Dermis microvascular lymphatic vessel endothelial cell (primary cell): ENCODE measurements at places on chromosomes 1 and 21.

DNA sequence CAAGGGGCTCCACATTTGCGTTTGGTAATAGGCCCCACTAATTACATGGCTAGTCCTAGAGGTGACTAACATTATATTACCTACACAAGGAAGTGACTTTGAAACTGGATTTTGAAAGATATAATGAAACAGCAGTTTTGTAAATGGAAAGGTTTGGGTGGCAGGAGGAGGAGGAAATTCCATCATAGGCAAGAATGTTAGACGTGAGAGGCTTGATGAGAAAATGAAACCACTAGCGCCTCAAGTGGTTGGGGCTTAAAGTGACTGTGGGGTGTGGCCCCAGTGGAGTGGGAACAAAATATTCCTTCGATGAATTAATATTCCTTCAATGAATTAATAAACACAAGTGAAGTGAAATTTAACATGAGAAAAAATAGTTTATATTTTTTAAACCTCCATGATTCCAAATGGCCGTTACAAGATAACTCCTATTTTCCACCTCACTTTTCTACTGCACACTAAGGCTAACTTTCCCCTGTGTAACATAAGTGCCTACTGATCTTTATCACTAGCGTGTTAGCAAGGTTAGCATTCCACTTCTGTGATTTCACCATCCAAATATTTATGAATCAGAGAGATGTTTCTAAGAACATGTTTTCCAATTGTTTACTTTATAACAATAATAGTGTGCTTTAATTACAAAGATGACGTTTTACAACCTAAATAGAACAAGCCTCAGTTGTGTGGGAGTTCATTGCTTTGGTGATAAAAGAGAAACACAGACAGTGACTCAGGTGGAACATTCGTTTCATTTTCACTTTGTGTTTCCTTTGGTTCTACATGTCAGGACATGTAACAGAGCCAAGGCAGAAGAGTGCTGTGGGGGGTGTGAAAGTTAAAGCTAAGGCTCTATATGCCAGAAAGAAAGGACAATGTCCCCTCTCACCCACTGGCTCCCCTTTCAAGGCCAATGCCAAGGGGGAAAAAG, 12.5 kb upstream of the ATF3 start:
- DNase-seq = peak; percentile 97

- no peak for DNase-seq
Measured at GRCh38 chr1:159248311-159248710, 43.6 kb downstream of the ACKR1 start.

DNA sequence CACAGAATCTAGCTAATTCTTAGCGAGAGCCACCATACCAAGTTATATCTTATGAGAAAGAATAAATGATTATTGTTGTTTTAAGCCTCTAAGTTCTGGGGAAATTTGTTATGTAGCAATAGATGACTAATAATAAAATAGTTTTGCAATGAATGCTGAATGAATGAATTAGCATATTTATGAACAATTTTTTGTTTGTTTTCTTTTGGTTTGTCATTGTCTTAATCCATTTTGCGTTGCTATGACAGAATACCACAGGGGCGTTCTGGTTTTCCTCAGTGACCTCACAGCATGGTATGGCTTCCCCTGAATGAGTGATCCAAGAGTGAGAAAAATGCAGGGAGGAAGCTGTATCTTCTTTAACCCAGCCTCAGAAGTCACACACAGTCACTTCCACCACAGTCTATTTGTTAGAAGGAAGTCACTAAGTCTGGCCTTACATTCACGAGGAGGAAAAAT, 53.8 kb upstream of the HPDL start:
- DNase-seq = no peak

GRCh38 chr1:125066385-125066784, 3881.6 kb downstream of the SRGAP2C start:
- no peak for DNase-seq

- DNase-seq = no peak
Measured at GRCh38 chr1:240234485-240235210, 143.0 kb downstream of the FMN2 start.

GRCh38 chr1:6727535-6727934, 25.9 kb upstream of the DNAJC11 start:
- DNase-seq = peak; percentile 67

- no peak for DNase-seq
Measured at GRCh38 chr1:209157546-209158249, 425.8 kb upstream of the CAMK1G start.

DNA sequence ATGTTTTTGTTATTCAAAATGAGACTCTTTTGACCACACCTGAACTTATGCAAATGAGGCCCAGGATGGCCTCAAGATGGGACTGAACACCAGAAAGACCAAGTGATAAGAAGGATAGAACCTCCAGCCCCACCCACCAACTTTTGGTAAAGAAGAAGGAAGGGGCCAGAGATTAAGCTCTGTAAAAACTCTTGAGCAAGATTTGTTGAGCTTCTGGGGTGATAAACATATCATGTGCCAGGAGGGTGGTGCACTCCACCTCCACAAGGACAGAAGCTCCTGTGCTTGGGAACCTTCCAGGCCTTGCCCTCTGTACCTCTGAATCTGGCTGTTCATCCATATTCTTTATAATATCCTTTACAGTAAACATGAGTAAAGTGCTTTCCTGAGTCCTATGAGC, 5.3 kb downstream of the RSPH1 start:
- no peak for DNase-seq

GRCh38 chr1:241645199-241645598, 5.0 kb upstream of the CHML start:
- DNase-seq = no peak

- peak; percentile 3 for DNase-seq
Measured at GRCh38 chr1:81585371-81585770, 215.4 kb upstream of the ADGRL2 start.

- DNase-seq = peak; percentile 17
Measured at GRCh38 chr1:35577071-35577998, 4.2 kb downstream of the TFAP2E start.

- no peak for DNase-seq
Measured at GRCh38 chr1:17377325-17377953, 5.4 kb downstream of the PADI6 start.

DNA sequence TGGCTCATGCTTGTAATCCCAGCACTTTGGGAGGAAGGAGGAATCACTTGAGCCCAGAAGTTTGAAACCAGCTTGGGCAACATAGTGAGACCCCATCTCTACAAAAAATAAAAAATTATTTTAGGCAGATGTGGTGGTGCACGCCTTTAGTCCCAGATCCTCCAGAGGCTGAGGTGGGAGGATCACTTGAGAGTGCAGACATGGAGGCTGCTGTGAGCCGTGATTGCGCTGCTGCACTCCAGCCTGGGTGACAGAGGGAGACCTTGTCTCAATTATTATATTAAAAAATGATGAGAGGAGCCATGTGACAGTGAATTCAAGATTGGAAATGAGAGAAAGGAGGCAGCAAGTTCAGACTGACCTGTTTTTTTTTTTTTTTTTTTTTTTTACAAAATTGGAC, 282.3 kb downstream of the ZP4 start:
- DNase-seq = no peak

GRCh38 chr1:111618961-111619634, 491 bp upstream of the RAP1A start:
- no peak for DNase-seq

GRCh38 chr21:42524341-42525028, 10.8 kb downstream of the SLC37A1 start:
- no peak for DNase-seq

GRCh38 chr1:30877205-30877912, 31.2 kb downstream of the SDC3 start:
- peak; percentile 19 for DNase-seq

DNA sequence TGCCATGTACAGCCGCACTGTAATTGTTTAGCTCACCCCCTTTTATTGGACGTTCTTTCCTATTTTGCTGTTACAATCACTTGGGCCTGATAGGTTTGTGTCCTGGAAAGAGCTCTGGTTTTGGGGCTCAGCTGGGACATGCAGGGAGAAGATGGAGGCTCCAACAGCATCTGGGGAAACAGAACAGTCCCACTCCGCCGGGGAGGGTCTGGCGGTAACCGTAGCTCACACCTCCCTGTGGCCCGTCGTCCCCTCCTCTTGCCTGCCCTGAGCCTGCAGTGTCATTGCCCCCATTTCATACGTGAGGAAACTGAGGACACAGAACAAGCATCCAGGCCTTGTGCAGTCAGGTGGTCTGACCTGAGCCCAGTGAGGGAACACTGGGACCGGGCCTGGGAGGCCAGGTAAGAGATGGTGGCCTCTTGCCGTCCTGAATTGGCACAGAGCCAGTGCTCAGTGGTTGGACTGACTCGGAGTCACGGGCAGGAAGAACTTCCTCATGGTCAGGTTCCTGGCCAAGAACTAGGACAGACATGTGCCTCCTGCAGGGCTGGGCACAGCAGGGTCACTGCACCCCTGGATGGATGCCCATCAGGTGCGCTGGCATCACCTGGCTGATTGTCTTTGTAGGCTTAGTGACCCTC, 41.8 kb downstream of the S100B start:
- DNase-seq = no peak

DNA sequence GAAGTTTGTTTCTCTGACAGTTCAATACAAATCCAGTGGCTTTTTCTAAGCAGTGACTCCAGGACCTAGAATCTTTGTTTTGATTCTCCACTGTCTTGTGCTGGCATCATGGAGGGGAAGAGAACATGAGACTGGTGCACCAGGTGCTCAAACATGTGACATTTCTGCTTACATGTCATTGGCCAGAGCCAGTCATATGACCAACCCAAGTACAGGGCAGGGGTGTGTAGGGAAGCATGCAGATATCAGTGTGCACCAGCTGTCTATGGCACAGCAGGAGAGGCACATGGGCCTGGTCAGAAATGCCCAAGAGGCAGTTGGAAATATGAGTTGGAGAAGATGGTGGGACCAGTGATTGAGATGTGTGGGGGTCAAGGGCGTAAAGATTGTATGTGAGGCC, 297.0 kb downstream of the HHAT start:
- no peak for DNase-seq

- no peak for DNase-seq
Measured at GRCh38 chr1:116558571-116558970, 12.3 kb downstream of the CD58 start.

- DNase-seq = no peak
Measured at GRCh38 chr1:156024801-156025200, 4.0 kb upstream of the SSR2 start.

DNA sequence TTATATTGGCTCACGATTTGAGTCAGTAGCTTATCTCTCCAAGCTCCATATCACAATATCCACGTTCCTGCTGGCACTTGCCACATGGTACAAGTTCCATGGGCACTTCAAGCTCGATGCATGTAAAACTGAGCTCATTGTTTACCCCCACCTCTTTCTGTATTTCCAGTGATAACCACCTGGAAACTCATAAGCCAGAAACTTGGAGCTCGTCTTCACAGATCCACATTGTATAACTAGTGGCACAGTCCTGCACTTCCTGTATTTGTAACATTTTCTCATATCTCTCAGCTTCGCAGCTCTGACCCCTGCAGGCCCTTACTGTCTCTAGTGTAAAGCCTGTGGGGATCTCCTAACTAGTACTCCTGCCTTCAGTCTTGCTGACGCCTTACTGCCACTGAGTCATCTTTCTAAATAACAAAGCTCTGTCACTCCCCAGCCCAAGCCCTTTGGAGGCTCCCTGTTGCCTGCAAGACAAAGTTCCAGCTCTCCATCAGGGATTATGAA, 6.5 kb upstream of the C2CD4D start:
- peak; percentile 74 for DNase-seq

DNA sequence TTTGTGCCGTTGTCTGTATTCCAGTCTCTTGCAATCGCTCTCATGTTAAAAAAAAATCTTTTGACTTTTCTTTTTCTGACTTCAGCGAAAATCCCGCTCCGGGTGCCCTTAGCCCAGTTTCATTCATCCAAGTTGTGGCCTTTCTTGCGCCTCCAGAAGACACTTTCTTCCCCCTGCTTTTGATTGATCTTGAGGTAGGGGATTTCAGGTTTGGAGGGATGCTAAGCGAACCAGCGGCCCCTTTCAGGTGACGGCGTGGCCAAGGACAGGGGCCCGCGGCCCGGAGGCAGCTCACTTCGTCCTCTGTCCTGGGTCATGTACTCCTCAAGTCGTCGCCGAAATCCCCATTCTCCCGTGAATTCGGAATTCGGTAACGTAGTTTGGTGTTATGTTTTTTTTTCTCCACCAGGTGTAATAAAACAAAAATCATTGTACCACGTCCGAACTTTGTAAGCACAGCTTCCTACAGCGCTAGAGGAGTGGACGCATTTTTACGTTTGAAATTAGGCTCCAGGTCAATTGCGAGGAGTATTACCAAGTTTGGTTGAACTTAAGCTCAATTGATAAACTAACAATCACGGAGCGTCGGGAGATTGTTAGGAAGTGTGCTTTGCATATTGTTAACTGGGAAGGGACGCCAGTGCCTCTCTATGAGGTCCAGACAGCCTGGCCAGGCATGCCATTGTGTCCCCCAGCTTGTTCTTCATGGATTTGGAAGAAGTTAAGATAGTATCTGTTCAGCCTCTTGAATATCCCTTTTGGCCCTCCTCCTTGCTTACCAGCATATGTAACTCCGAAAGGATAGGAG, 1.1 kb downstream of the MRPS6 start:
- peak; percentile 17 for DNase-seq

- DNase-seq = no peak
Measured at GRCh38 chr1:6599141-6599975, 3.3 kb downstream of the KLHL21 start.

DNA sequence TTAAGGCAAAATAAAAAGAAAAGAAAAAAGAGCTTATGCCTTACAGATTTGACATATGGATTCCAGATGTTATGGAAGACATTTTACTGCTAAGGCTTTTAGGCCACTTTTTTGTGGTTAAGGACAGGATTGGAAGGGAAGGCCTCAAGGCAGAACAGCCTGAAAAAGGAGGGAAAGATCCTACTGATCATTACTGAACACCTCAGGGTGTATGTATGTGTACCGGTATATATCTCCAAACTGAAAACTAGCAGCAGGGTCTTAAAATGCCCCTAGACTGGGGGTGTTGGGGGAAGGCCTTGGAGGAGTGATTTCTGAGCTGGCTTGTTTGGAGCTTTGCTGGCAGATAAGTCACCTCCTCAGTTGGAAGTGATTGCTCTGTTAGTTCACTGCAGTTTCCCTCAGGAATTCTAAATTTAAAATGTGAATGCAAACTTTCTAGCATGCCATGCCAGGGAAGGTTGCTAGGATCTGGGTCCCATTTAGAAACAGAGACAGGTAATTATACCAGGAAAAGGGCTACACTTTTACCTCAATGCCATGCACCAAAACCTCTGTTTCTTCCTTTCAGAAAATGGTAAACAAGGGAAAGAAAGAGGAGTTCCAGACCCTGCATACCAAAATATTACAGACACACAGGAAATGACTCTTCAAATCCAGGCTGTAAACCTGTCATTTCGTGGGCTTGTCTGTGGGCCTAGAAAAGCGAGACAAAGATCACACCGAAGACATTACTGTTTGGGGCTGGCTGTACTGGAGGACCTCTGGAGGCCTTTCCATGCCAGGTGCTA, 15.0 kb downstream of the C1orf52 start:
- DNase-seq = peak; percentile 45

DNA sequence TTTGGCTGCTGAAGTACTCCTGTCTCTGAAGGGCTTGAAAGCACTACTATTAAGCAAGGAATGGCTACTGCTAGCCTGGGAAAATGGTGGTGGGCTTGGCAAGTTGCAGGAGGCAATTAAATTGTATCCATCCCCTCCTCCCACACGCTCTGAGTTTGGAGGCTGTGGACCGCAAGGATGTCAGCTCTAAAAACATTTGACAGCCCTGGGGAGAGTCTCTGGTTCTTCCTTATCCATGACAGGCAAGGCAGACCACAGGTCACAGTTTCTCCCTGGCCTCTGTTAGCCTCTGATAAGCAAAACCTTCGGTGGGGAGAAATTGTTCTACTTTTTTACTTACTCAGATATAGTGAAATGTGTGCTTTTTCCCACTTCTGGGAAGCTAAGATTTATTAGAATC, 46.6 kb downstream of the S1PR1 start:
- no peak for DNase-seq

- DNase-seq = no peak
Measured at GRCh38 chr1:242206994-242207393, 208.1 kb upstream of the MAP1LC3C start.
